CD4-positive, alpha-beta T cell treated with Interleukin-15 for 4 hours (primary cell): ENCODE measurements at places on chromosomes 16 and 17.

- no peak for DNase-seq
Measured at GRCh38 chr16:7167626-7168025, 165.0 kb upstream of the RBFOX1 start.

DNA sequence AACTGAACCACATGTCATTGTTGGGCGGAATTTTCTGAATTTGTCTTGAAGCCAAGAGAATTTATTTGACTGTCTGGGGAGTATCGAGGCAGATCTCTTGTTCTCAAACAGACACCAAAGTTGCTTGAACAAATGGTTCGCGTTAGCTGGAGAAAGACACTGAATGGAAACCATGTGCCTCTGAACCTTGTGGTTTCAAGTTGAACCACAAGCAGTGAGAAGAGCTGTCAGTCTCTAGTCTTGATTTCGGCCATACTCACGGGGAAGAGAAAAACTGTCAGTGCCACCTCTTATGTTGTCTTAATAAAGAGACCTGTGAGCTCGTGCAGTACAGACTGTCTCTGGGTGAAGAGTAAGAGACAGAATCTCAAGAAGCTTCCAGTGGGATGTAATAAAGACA, 886.5 kb upstream of the SOX9 start:
- no peak for DNase-seq

- no peak for DNase-seq
Measured at GRCh38 chr16:84940670-84941551, 70.4 kb downstream of the ZDHHC7 start.

DNA sequence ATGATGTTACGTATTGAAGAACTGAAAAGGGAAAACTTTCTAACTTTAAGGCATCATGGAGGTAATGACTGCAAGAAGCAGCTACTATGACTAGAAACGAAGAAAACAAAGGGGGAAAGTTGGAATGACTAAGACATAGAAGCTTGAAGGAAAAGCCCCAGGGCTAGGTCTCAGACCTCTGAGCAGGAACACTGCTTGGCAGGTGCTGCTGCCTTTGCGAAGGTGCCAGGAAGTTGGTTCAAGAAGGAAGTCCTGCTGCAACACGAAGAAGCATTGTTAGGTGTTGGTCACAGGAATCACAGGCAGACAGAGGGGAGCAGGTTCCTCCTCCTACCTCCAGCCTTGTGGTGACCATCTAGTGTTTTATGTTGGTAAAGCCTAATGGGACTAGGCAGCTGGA, 48.1 kb upstream of the HS3ST4 start:
- no peak for DNase-seq

DNA sequence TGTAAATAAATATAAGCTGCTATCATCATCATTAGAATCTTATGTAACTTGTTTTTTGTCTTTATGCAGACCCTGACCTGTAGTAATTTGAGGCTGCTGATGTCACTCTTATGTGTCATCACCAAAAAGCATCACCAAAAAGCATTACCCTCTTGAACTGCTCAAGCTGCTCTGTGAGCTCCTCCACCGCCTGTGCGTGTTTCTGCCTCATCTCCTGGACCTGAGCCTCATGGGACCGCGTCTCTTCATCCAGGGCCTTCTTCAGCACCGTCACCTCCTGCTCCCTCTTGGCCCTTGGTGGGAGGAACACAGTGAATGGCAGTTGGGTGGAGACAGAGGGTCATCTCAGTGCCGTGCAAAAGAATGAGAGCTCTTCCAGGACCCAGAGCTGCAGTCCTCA, 82.4 kb downstream of the NDE1 start:
- DNase-seq = no peak
